ENCODE measurements at places on chromosomes 7 and 10. TPM values are rescaled to one million over a fixed set of nuclear protein-coding genes. Genes with fewer than 3 reads are reported as not detected.

Gene SPDYE16
- total RNA-seq, result not detected

Gene CTAGE8
- total RNA-seq, result under 0.01 TPM

Gene LOXL4
- total RNA-seq, result 70.5 TPM

Gene TRIM73
- 0.29 TPM for total RNA-seq

Gene ZNF365
- total RNA-seq, result 7.0 TPM

Gene BAMBI
- 280 TPM for total RNA-seq

Data from placental pericyte (primary cell).